ENCODE measurements at places on chromosomes 12 and 14. TPM values are rescaled to one million over a fixed set of nuclear protein-coding genes. Genes with fewer than 3 reads are reported as not detected.

Gene COX8C
- not detected for total RNA-seq

Gene IPO8
- total RNA-seq: 49.0 TPM

Gene HCAR1
- total RNA-seq: 0.55 TPM

Gene FOXG1
- total RNA-seq: not detected

DNA sequence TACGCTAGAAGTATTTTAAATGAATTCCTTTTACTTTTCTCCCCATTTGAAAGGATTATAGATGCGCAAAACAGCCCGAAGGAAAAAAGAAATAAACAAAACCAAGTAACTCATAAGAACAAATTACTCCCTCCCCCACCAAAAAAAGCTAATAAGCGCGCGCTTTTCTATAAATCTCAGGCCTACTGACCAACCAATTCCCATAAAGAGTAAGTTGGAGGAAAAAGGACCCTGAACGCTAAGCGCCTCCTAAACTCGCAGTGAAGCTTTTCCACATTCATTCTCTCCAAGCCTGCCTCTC is 588 bp downstream of the MBIP start:
- no peak for DNase-seq

DNA sequence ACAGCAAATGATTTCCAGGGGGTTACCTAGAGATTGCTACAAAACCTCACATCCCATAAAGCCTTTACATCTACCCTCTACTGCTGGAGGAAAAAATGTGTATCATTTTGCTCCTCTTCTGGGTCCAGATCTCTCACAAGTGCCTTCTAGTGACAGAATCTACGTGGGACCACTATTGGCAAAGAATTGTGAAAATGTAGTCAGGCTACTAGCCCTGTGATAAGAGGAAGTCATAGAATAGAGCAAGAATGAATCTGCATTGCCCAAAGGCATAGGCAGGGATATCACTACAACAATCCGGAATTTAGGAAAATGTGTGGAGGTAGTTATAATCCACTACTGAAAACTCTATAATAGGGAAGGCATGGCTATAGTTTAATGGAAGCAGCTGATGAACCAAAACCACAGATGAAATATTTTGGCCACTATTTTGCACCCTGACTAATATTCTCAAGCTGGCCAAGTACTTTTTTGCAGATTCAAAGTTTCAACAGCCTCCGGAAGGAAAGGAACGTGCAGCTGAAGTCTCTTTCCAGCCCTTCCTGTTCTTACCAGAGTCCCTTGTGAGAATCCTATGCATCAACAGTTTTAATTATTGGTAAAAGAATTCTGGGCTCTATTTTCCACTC is 176.8 kb downstream of the PHLDA1 start:
- DNase-seq: no peak

DNA sequence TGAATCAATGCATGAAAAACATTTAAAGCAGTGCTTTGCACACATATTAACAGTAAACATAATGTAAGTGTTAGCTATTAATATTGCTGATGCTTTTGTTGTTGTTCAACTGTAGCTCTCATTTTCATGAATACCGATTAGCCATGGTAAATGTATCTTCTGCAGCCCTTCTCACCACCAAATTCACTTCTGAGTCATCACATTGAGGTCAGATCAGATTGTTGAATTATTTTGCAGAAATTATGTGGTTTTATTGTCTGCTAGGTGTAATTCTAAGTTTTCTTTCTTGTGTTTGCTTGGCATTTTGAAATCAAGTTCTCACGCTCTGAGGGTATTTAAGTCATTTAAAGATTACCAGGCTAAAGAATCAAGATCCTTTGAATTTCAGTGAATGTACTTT is 74.6 kb downstream of the AKAP6 start:
- DNase-seq: no peak

- no peak for DNase-seq
These were observed 17.2 kb upstream of the GSC start for GRCh38 chr14:94787092-94787491.

DNA sequence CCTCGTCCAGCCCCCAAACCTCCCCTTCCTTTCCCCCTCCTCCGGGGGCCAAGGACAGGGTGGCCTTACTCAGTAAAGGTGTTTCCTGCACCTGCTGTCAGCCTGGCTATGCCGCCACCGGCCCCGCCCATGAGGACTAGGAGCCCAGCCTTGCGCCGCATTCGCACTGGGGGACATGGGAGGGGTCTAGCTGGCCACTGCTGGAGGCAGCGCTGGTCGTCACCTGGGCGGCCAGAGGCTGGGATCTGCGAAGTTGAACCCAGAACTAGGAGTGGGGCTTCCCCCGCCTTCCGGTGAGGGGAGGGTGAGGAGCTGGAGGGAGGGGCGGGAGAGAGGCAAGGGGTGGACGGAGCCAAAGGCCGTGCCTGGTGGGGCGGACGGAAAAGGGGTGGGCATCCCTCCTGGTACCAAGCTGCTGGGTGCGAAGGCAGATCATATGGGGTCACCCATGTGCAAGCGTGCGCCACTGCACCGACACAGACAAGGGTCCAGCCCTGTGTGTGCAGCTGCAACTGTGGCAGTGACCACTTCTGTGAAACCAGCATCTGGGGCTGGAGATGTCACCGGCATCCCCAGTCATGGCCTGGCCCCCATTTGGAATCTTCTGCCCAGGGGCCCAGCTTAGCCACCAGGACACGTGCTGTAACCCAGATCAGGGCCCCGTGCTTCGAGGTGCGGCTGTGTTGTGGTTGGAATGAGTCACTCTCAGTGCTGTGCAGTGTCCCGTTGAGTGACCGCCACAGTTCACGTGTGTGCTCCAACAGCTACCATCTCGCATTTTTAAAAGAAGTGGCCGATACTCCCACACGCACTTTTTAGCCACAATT is 8.5 kb downstream of the AMN start:
- DNase-seq: no peak

GRCh38 chr14:68469208-68469713 is 323.6 kb downstream of the ZFP36L1 start:
- no peak for DNase-seq

GRCh38 chr14:34373191-34373590 is 88.8 kb downstream of the SPTSSA start:
- DNase-seq: no peak

DNA sequence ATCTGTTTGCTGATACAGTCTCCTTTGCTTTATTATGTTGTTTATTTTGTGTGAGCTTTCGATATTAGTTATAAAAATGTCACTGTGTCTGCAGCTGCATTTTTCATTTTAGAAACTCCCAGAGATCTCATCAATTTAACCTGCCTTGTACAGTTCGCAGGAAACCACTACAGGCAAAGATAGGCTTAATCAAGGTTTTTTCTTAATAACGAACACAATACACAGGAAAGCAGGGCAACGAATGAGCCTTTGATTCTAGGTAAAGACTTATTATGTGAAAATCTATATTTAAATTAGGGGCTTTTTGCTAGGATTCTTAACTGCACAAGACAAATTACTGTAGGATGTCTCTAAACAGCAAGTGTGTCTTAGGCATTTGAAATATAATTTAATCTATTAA is 191.9 kb downstream of the RGS6 start:
- no peak for DNase-seq
